ENCODE measurements at places on chromosomes 6 and 20.

GRCh38 chr6:136031982-136032381 is 180.5 kb downstream of the PDE7B start:
- peak; percentile 40 for DNase-seq
- H3K4me3 ChIP-seq: no peak overlapping the region
- H3K27ac ChIP-seq: no peak overlapping the region
- H3K27me3 ChIP-seq: no peaks in the 10 kb centered on the region
- peaks cover 13% of the 10 kb centered on the region for H3K4me1 ChIP-seq
- no peaks in the 10 kb centered on the region for H3K36me3 ChIP-seq

GRCh38 chr6:449057-449430 is 57.5 kb downstream of the IRF4 start:
- no peaks in the 10 kb centered on the region for H3K27me3 ChIP-seq
- H3K27ac ChIP-seq: no peak overlapping the region
- DNase-seq: no peak

DNA sequence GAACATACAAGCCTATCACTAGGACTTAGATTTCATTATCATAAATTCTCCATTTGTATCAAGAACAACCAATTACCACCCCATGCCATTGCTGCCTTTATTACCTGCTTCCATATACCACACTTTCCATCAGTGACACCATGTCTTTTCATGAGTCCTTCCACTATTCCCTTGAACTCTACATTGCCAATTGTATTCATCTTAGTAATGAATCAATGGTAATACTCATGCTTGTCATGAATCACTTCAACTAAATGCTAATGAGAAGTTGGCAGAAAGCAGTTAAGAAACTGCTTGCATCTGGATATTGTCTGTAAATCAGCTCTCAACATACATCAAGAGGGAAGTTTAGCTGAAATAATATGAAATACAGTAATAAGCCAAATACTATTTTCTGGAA is 61.2 kb upstream of the RNF217 start:
- H3K4me3 ChIP-seq: no peak overlapping the region
- no peaks in the 10 kb centered on the region for H3K27me3 ChIP-seq
- no peak for DNase-seq
- H3K27ac ChIP-seq: no peak overlapping the region
- H3K36me3 ChIP-seq: no peaks in the 10 kb centered on the region
- H3K4me1 ChIP-seq: no peaks in the 10 kb centered on the region

- H3K36me3 ChIP-seq: no peaks in the 10 kb centered on the region
- no peak overlapping the region for H3K4me3 ChIP-seq
- DNase-seq: no peak
- H3K27ac ChIP-seq: no peak overlapping the region
- peaks cover 13% of the 10 kb centered on the region for H3K4me1 ChIP-seq
Measured at GRCh38 chr20:63376283-63377250, 15.4 kb upstream of the CHRNA4 start.

- no peak overlapping the region for H3K4me3 ChIP-seq
- peaks cover 19% of the 10 kb centered on the region for H3K4me1 ChIP-seq
- H3K36me3 ChIP-seq: no peaks in the 10 kb centered on the region
Measured at GRCh38 chr6:156771047-156771446, 6.1 kb upstream of the ARID1B start.

DNA sequence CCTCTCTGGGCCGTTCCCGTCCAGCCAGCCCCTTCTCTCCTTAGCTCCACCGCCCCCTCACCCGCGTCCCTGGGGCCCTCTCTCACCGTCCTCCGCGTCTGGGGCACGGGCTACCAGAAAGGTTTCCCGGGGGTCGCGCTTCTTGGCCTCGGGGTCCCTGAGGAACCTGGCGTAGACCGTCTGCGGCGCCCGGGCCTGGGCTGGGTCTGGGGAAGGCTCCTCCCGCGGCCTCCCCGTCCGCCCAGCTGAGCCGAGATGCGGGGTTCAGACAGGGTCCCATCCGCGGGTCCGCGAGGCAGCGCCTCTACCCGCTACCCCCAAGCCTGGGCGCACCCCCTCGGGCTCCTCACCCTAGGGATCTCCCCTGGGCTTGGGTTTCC is 1.1 kb downstream of the TULP1 start:
- H3K4me1 ChIP-seq: no peaks in the 10 kb centered on the region
- H3K4me3 ChIP-seq: no peak overlapping the region
- no peaks in the 10 kb centered on the region for H3K36me3 ChIP-seq
- no peaks in the 10 kb centered on the region for H3K27me3 ChIP-seq
- DNase-seq: no peak

- DNase-seq: peak; percentile 5
- H3K36me3 ChIP-seq: no peaks in the 10 kb centered on the region
- no peak overlapping the region for H3K4me3 ChIP-seq
- H3K27me3 ChIP-seq: no peaks in the 10 kb centered on the region
- no peaks in the 10 kb centered on the region for H3K4me1 ChIP-seq
Measured at GRCh38 chr6:112781241-112781640, 434.1 kb downstream of the RFPL4B start.

- no peak overlapping the region for H3K27ac ChIP-seq
- no peaks in the 10 kb centered on the region for H3K36me3 ChIP-seq
- peaks cover 4% of the 10 kb centered on the region for H3K4me1 ChIP-seq
- H3K27me3 ChIP-seq: no peaks in the 10 kb centered on the region
- DNase-seq: no peak
Measured at GRCh38 chr6:145372671-145373151, 362.6 kb downstream of the EPM2A start.

- DNase-seq: peak; percentile 17
- no peak overlapping the region for H3K4me3 ChIP-seq
- no peaks in the 10 kb centered on the region for H3K27me3 ChIP-seq
- peak overlapping the region; percentile 30 for H3K27ac ChIP-seq
- no peaks in the 10 kb centered on the region for H3K36me3 ChIP-seq
- H3K4me1 ChIP-seq: peaks cover 4% of the 10 kb centered on the region
Measured at GRCh38 chr6:113018351-113019151, 671.4 kb downstream of the RFPL4B start.

DNA sequence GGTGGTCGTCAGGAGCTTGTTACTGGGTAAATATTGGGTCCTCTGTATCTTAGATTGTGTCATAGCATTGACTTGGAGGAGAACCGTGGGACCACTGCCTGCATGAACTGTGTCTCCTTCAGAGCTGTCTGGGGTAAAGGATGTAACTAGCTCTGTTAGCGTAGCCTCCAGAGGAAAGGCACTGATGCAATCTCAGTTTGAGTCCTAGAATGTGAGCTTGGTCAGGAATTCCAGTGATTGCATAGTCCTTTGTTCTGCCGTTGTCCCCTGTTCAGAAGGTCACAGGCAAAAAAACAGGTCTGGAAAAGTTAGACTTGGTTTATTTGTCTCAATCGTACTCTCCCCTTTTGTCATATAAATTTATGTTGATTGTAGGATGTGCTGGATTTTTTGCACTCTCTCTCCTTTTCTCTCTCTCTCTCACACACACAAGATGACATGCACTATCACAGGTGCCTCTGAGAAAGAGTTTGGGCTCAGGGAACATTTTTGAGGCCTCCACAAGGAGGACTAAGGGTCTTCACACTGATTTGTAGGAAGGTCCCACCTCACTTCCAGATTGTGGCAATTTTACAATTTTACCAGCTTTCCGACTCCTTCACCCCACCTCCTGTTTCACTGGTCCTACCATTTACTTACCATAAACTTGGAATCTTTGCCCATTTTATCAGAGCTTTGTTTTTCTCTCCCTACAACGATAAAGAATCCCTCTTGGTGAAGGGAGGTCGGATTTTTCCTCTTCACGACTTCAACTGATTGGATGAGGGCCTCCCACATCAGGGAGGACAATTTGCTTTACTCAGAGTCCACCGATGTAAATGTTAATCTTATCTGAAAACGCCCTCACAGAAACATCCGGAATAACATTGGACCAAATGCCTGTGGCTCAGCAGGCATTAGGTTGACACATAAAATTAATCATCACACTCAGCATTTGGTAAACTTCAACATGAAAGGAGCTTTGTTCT is 7.0 kb upstream of the DACT2 start:
- peaks cover 17% of the 10 kb centered on the region for H3K4me1 ChIP-seq
- no peaks in the 10 kb centered on the region for H3K36me3 ChIP-seq
- H3K4me3 ChIP-seq: no peak overlapping the region
- H3K27me3 ChIP-seq: no peaks in the 10 kb centered on the region
- peak overlapping the region; percentile 76 for H3K27ac ChIP-seq
- DNase-seq: peak; percentile 44

- H3K36me3 ChIP-seq: no peaks in the 10 kb centered on the region
- no peak for DNase-seq
- peak overlapping the region; percentile 20 for H3K27ac ChIP-seq
- H3K4me3 ChIP-seq: no peak overlapping the region
- no peaks in the 10 kb centered on the region for H3K27me3 ChIP-seq
Measured at GRCh38 chr20:33843050-33843449, 31.9 kb downstream of the CHMP4B start.

DNA sequence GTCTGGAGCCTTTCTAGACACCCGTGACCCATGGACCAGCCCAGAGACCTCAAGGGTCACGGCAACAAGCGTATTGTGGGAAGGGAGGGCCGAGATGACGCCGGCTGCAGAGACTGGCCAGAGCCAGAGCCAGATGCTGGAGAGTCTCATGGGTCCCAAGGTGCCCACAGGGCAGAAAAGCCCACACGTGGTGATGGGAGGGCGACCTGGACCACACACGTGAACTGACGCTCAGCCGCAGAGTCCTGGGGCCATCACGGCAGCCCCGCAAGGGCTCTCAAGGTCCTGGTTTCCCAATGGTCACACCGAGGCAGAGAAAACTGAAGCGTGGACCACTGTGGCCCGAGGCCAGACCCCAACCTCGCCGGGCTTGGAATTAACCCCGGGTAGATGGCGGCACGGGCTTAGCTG is 92.6 kb downstream of the YTHDF1 start:
- no peak overlapping the region for H3K4me3 ChIP-seq
- no peak for DNase-seq
- peaks cover 4% of the 10 kb centered on the region for H3K27me3 ChIP-seq
- H3K27ac ChIP-seq: no peak overlapping the region
- H3K4me1 ChIP-seq: no peaks in the 10 kb centered on the region

DNA sequence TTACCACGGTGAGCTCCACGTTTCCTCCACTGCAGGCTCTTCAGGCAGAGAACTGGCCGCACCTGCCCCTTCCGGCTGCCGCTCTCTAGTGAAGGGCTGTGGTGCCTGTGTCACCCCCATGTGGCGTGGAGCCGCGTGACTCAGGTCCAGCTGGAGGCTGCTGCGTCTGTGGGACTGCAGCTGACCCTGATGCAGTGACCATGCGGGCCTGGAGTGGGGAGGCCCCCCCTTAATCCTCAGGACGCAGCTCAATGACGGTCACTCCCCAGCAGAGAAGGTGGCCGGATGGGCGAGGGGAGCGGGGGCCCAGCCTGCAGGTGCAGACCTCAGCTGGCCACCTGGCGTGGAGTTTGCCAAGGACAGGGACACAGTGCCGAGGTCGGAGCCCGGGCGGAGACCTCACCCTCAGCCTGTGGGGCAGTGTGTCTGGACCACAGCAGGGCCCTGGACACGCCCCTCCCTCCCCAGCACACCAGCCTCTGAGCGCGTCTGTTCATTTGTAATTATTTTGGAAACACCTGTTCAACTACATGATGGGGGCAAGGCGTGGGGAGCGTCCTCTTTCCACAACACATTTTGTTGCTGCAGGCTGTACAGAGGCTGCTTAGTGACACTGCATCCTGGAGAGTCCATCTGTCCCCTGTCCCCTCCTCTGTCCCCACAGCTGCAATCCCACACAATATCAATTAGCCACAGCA is 10.7 kb downstream of the BHLHE23 start:
- peaks cover 30% of the 10 kb centered on the region for H3K27me3 ChIP-seq
- no peak overlapping the region for H3K4me3 ChIP-seq
- H3K36me3 ChIP-seq: no peaks in the 10 kb centered on the region
- no peaks in the 10 kb centered on the region for H3K4me1 ChIP-seq
- H3K27ac ChIP-seq: no peak overlapping the region
- DNase-seq: no peak

GRCh38 chr6:40036186-40036585 is 101.9 kb upstream of the MOCS1 start:
- no peak for DNase-seq
- no peak overlapping the region for H3K4me3 ChIP-seq

- no peak overlapping the region for H3K27ac ChIP-seq
- no peaks in the 10 kb centered on the region for H3K27me3 ChIP-seq
- no peak overlapping the region for H3K4me3 ChIP-seq
- no peaks in the 10 kb centered on the region for H3K4me1 ChIP-seq
- H3K36me3 ChIP-seq: no peaks in the 10 kb centered on the region
- no peak for DNase-seq
Measured at GRCh38 chr6:125258651-125259353, 43.0 kb downstream of the HDDC2 start.

DNA sequence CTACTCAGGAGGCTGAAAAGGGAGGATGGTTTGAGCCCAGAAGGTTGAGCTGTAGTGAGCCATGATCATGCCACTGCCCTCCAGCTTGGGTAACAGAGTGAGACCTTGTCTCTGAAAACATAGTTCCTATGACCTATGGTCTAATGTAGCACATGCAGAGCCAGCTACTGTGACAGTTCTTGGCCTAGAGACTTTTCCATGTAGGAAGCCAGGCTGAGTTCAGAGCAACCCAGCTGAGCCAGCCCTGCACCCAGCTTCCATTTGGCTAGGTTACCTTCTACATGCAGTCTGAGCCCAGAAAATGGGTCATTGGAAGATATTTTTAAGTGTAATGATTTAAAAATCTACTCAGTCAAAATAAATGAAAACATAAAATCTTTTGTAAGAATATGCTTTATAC is 92.8 kb downstream of the FNDC1 start:
- H3K4me1 ChIP-seq: no peaks in the 10 kb centered on the region
- no peak overlapping the region for H3K4me3 ChIP-seq
- no peak overlapping the region for H3K27ac ChIP-seq
- no peak for DNase-seq
- H3K27me3 ChIP-seq: peaks cover 4% of the 10 kb centered on the region
- H3K36me3 ChIP-seq: no peaks in the 10 kb centered on the region

GRCh38 chr20:43825581-43825980 is 89.1 kb upstream of the TOX2 start:
- no peak overlapping the region for H3K4me3 ChIP-seq
- H3K4me1 ChIP-seq: no peaks in the 10 kb centered on the region
- peaks cover 5% of the 10 kb centered on the region for H3K27me3 ChIP-seq
- no peak for DNase-seq

DNA sequence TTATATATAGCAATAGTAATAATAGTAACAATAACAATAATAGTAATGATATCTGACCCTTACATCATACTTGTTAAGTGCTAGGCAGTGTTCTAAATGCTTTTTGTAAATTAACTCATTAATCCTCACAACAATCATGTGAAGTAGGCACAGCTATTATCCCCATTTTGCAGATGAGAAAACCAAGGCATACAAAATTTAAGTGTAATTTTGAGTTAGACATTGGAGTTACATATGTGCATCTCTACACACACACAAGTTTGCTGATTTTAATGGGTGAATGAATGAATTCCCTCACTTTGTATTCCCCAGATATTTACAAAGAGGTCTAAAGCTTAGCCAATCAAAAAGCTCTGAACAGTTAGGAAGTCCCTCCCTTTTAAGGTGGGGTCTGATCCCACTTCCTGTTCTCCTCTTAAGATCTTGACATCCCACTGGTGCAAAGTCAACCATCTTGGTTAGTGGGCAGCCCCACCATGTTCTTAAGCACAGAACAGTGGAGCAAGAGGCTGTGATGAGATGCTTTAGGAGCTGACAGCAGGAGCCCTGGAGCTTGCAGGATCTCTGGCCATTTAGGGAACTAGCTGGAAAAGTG is 85.3 kb upstream of the FOXP4 start:
- H3K36me3 ChIP-seq: no peaks in the 10 kb centered on the region
- H3K27me3 ChIP-seq: no peaks in the 10 kb centered on the region
- DNase-seq: no peak
- no peak overlapping the region for H3K27ac ChIP-seq
- peaks cover 13% of the 10 kb centered on the region for H3K4me1 ChIP-seq

GRCh38 chr20:22916021-22916842 is 118.9 kb upstream of the SSTR4 start:
- H3K36me3 ChIP-seq: no peaks in the 10 kb centered on the region
- no peak overlapping the region for H3K4me3 ChIP-seq
- no peak for DNase-seq
- H3K27me3 ChIP-seq: no peaks in the 10 kb centered on the region
- H3K27ac ChIP-seq: no peak overlapping the region
